ENCODE measurements at places on chromosomes 2 and 18. TPM values are rescaled to one million over a fixed set of nuclear protein-coding genes. Genes with fewer than 3 reads are reported as not detected.
A peak's percentile ranks its signal among the peaks of the same experiment; 100 is the strongest.

DNA sequence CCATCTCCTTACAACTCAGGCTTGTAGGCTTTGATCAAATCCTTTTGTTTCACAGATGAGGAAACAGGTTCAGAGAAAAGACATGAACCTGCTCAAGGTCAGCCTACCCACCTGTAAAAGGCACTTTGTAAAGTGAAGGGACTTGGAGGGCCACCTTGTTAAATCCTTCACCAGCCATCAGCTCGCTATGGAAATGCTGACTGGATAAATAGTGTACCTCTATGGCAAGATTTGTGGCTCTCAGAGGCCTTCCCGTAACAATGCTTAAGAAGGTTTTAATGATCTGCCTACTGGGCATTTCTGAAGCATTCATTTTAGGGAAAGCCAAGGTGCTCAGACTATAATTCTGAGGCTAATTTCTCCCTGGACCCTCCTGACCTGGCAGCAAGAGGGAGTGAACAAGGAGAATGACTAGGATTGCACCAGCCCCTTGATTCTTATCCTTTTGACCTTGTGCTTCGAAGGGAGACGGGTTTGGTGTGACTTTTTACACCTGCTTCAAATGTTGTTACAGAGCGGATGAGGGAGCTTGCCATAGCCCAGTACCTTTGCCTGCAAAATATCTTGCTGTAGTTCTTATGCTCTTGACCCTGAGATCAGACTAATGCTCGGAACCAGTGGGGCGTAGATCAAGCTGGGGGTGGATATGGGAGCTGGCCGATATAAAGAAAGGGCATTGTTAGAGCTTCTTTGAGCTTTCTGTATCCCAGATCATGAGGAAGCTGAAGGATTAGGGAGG lies 90.9 kb upstream of the CXCR4 start:
- H3K36me3 ChIP-seq = peaks cover 9% of the 10 kb centered on the region
- H3K27ac ChIP-seq = no peak overlapping the region
- H3K4me1 ChIP-seq = peaks cover 33% of the 10 kb centered on the region
- H3K4me3 ChIP-seq = no peak overlapping the region
- no peak for DNase-seq

GRCh38 chr18:3305354-3305762 lies 43.4 kb downstream of the MYL12B start:
- H3K4me1 ChIP-seq = peaks cover 12% of the 10 kb centered on the region
- H3K27me3 ChIP-seq = peaks cover 20% of the 10 kb centered on the region
- H3K4me3 ChIP-seq = no peak overlapping the region
- peak overlapping the region; percentile 25 for H3K27ac ChIP-seq
- H3K36me3 ChIP-seq = no peaks in the 10 kb centered on the region

Gene LINC00305
- total RNA-seq = not detected

DNA sequence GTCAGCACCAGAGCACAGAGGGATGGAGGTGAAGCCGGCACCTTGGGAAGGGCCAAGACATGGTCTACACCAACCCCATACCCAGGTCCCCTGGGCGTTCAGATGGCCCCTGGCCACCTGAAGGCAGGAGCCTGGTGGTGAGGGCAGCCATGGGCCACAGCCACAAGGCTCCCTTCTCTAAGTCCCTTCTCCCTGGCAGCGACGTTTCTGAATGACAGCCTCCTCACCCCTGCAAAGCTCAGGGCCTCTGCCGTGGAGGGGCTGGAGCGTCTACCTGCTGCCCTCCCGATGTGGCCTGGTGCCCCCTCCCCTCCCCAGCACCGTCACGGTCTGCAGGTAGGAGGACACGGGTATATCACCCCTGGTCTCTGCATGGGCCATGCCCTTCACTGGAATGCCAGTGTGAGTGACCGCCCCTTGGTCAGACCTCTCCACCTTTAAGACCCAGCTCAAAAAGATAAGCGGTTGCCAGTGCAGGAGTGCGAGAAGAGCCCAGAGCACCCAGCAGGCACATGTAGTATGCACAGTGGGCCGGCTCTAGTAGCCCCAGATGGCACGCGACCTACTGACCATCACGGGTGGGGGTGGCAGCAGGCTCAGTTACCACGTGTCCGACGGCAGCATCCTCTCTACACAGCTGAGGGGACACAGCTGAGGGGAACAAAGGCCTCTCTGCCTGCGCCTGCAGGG lies 46.6 kb downstream of the HS6ST1 start:
- no peak overlapping the region for H3K4me3 ChIP-seq
- no peaks in the 10 kb centered on the region for H3K27me3 ChIP-seq
- DNase-seq = no peak
- no peaks in the 10 kb centered on the region for H3K4me1 ChIP-seq
- H3K27ac ChIP-seq = no peak overlapping the region

GRCh38 chr2:68857202-68857845 lies 13.9 kb downstream of the BMP10 start:
- H3K27ac ChIP-seq = no peak overlapping the region
- H3K4me1 ChIP-seq = no peaks in the 10 kb centered on the region
- peaks cover 19% of the 10 kb centered on the region for H3K27me3 ChIP-seq
- H3K4me3 ChIP-seq = no peak overlapping the region
- no peak for DNase-seq

DNA sequence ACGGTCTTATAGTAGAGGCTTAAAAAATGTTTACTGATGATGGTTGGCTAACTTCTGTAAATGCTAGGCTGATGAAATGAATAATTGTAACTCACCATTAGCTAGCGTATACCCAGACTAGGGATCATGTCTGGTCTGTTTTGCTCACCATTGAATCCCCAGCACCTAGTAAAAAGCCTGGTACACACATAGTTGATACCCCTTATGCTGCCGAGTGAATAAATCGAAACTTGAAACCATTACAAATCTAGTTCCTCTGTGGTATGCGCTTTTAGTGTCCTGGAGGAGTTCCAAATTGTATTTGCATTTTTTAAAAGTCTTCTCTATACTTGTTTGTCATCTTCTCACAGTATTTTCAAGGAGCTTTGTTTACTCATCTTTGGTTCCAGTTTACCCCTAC lies 1.3 kb downstream of the TAF1B start:
- no peak for DNase-seq
- peak overlapping the region; percentile 96 for H3K27ac ChIP-seq
- peak overlapping the region; percentile 92 for H3K4me3 ChIP-seq
- H3K27me3 ChIP-seq = no peaks in the 10 kb centered on the region

Gene AQP12A
- not detected for total RNA-seq

Gene KCNIP3
- total RNA-seq = not detected

DNA sequence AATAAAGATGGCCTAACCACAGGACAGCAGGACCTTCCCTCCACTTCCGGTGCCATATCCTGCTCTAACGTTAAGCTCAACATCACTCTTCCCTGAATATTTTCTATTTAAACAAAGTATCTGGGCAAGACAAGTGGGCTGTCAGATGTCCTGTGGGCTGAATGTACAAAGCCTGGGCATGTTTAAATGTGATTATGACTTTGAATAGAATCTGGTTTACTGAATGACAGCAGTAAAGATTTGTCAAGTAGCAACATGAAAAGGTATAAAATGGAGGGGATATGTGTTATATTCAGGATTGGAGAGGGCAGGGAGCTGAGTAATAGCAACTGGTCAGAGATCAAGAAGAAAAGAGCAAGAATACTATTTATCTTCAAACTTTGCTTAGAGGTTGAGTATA lies 540.9 kb downstream of the NRXN1 start:
- H3K4me3 ChIP-seq = no peak overlapping the region
- no peaks in the 10 kb centered on the region for H3K27me3 ChIP-seq
- H3K36me3 ChIP-seq = no peaks in the 10 kb centered on the region
- H3K27ac ChIP-seq = no peak overlapping the region
- H3K4me1 ChIP-seq = peaks cover 10% of the 10 kb centered on the region
- DNase-seq = no peak

Gene DYNAP
- total RNA-seq = not detected

DNA sequence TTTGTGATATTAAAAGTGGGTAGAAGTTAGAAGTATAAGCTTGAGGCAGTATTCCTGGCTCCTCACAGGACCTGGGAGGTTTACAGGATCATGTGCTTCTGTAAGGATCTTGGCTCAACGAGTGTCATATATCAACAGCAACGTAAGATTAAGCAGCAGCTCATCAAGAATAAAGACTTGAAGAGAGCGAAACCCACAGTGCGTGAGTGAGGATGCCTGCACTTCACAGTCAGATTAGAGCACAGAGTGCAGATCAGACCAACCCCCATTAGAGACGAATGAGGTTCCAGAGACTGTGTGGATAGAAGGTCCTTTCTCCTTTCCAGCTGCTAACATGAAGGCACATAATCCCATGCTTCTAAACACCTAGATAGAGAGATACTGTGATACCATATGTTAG lies 1656.7 kb upstream of the NXPH2 start:
- no peak overlapping the region for H3K4me3 ChIP-seq
- H3K4me1 ChIP-seq = no peaks in the 10 kb centered on the region
- no peak for DNase-seq

Gene C2orf78
- total RNA-seq = not detected

GRCh38 chr2:205911306-205911705 lies 174.7 kb downstream of the INO80D start:
- H3K4me1 ChIP-seq = no peaks in the 10 kb centered on the region
- H3K36me3 ChIP-seq = no peaks in the 10 kb centered on the region
- peaks cover 20% of the 10 kb centered on the region for H3K27me3 ChIP-seq

Gene NTSR2
- not detected for total RNA-seq

Gene ITGA4
- total RNA-seq = 152 TPM

DNA sequence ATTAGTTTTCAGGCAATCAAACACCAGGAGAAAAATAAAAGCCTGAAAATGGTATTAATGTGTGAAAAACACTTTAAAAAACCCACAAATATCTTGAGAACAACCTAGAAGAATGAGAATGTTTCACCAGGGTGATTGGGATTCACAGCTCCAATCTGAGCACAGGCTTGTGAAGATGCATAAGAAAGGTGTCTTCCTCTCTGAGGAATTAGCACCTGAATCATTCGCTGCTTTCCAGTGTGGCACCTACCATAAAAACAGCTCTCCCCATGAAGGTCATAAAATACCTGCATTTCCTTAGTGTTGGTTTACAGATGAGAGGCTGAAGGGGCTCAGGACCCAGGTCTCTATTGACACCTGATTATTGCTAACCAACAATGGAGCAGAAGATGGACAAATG lies 499.7 kb upstream of the KLHL29 start:
- no peak overlapping the region for H3K4me3 ChIP-seq
- no peaks in the 10 kb centered on the region for H3K27me3 ChIP-seq
- DNase-seq = no peak
- no peak overlapping the region for H3K27ac ChIP-seq

DNA sequence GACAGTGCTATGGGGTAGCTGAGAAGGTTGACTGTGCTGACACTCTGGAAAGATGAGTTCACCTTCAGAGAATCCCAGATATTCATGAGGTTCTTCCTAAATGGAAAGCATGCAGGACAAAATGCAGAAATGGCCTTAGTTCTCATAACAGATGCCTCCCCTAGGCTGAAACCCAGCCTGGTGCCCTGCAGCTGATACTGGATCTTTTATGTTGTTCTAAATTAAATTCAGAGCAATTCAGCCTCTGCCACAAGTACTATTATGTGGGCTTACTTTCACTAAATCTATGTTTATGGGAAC lies 172.0 kb upstream of the SERPINE2 start:
- H3K4me1 ChIP-seq = no peaks in the 10 kb centered on the region
- DNase-seq = no peak
- H3K36me3 ChIP-seq = no peaks in the 10 kb centered on the region
- no peak overlapping the region for H3K27ac ChIP-seq
- no peak overlapping the region for H3K4me3 ChIP-seq

- H3K4me3 ChIP-seq = no peak overlapping the region
- no peaks in the 10 kb centered on the region for H3K36me3 ChIP-seq
- DNase-seq = no peak
- no peak overlapping the region for H3K27ac ChIP-seq
Observed at GRCh38 chr2:13413989-13414388, 697.3 kb downstream of the TRIB2 start.

- H3K27me3 ChIP-seq = peaks cover 20% of the 10 kb centered on the region
- peak overlapping the region; percentile 87 for H3K4me3 ChIP-seq
- no peaks in the 10 kb centered on the region for H3K36me3 ChIP-seq
- peaks cover 12% of the 10 kb centered on the region for H3K4me1 ChIP-seq
Observed at GRCh38 chr2:126775300-126775985, 119.5 kb downstream of the GYPC start.

Gene SLC9A4
- 0.08 TPM for total RNA-seq

DNA sequence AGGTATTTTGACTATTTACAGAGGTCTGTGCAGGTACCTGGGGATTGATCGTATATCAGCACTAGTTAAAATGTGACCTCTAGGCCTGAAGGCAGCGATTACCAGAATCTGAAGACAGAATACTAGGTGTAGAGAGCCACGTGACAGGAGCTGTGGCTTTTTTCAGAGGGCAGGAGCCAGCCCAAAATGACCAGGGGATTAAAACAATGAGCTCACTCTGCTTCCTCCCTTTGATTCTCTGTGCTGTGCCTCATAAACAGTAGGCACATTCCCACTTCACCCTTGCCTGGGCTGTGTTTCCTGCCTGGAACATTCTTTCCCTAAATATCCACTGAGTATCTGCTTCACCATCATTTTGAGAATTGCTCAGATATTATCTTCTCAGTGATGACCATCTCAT lies 15.2 kb downstream of the ITGAV start:
- H3K27ac ChIP-seq = no peak overlapping the region
- H3K4me3 ChIP-seq = no peak overlapping the region
- H3K27me3 ChIP-seq = no peaks in the 10 kb centered on the region
- no peak for DNase-seq
- H3K36me3 ChIP-seq = peaks cover 4% of the 10 kb centered on the region

- DNase-seq = no peak
- peaks cover 38% of the 10 kb centered on the region for H3K36me3 ChIP-seq
- H3K27ac ChIP-seq = no peak overlapping the region
- H3K27me3 ChIP-seq = no peaks in the 10 kb centered on the region
Observed at GRCh38 chr2:9519250-9519649, 36.4 kb downstream of the ADAM17 start.

Gene TNFRSF11A
- 4.3 TPM for total RNA-seq

GRCh38 chr2:68469935-68470334 lies 2.5 kb downstream of the APLF start:
- H3K27me3 ChIP-seq = peaks cover 2% of the 10 kb centered on the region

Gene CENPA
- total RNA-seq = 58.1 TPM

Gene UCN
- total RNA-seq = 2.6 TPM

GRCh38 chr2:163733956-163734355 lies 1.9 kb downstream of the FIGN start:
- no peaks in the 10 kb centered on the region for H3K36me3 ChIP-seq
- no peak for DNase-seq
- H3K4me3 ChIP-seq = no peak overlapping the region
- no peak overlapping the region for H3K27ac ChIP-seq

- H3K4me1 ChIP-seq = no peaks in the 10 kb centered on the region
- H3K27me3 ChIP-seq = no peaks in the 10 kb centered on the region
- no peak overlapping the region for H3K4me3 ChIP-seq
- no peak overlapping the region for H3K27ac ChIP-seq
- H3K36me3 ChIP-seq = no peaks in the 10 kb centered on the region
- DNase-seq = no peak
Observed at GRCh38 chr18:53101536-53102105, 761.6 kb downstream of the DCC start.

DNA sequence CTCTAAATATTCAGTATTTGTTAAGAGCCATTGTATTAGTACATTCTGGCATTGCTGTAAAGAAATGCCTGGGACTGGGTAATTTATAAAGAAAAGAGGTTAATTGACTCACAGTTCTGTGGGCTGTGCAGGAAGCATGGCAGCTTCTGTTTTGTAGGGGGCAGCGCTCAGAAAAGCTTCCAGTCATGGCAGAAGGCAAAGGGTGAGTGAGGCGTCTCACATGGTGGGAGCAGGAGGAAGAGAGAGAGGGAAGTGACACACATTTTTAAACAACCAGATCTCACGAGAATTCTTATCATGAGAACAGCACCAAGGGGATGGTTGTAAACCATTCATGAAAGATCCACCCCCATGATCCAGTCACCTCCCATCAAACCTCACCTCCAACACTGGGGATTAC lies 13.8 kb upstream of the CCDC102B start:
- no peak for DNase-seq
- H3K27me3 ChIP-seq = no peaks in the 10 kb centered on the region
- H3K4me3 ChIP-seq = no peak overlapping the region
- no peaks in the 10 kb centered on the region for H3K36me3 ChIP-seq

Gene GPR55
- 12.3 TPM for total RNA-seq

Data from activated CD8-positive, alpha-beta T cell treated with anti-CD3 and anti-CD28 coated beads, Interleukin-2, amount 10 ng/mL, durations not matched to agents 7 days and 5 days (primary cell).